ENCODE measurements at places on chromosomes 16 and 17.

DNA sequence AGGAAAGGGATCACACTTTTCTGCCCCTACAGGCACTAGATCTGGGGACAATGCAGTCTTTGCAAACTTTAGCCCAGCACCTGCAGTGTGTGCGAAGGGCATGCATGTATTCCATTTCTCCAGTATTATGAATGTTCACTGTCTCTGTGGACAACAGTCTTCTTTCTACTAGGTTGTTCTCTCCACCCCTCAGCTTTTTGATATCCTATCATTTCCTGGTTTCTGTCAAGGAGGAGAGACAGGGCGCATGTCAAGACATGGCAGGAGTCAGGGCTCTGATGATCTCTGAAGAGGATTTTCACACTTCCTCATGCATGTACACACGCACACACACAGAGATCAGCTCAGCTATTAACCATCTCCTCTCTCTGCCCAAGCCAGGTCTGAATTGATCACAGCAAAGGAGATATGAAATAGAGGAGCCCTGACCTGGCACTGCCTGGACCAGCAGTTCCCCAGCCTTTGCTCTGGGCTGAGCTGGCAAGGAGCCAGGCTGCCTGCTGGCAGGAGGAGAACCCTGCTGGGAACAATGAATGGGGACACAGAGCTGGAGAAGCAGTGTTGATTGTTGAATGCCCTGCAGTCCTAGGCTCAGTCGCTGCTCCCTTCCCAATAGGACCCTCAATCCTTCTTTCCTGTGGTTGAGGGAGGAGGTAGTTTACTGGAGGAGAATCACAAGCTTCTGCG, 2.6 kb downstream of the GPR179 start:
- DNase-seq = no peak

GRCh38 chr17:49553676-49554335, 21.9 kb upstream of the NXPH3 start:
- DNase-seq = no peak

- DNase-seq = no peak
These were observed 160.6 kb downstream of the CYB561 start for GRCh38 chr17:63285551-63285950.

GRCh38 chr17:57839571-57839923, 10.3 kb downstream of the MRPS23 start:
- no peak for DNase-seq

- DNase-seq = no peak
These were observed 15.4 kb downstream of the SMTNL2 start for GRCh38 chr17:4599505-4600281.

- DNase-seq = no peak
These were observed 55.0 kb upstream of the CBFA2T3 start for GRCh38 chr16:89031715-89032659.

- DNase-seq = no peak
These were observed 534.1 kb downstream of the WWOX start for GRCh38 chr16:78633551-78633950.

GRCh38 chr17:70168977-70169708, at the start of gene KCNJ2:
TSS of gene KCNJ2 (plus strand) at chr17:70169532. CDS start at chr17:70175040, 5,508 bp downstream.
- DNase-seq = peak; percentile 57

DNA sequence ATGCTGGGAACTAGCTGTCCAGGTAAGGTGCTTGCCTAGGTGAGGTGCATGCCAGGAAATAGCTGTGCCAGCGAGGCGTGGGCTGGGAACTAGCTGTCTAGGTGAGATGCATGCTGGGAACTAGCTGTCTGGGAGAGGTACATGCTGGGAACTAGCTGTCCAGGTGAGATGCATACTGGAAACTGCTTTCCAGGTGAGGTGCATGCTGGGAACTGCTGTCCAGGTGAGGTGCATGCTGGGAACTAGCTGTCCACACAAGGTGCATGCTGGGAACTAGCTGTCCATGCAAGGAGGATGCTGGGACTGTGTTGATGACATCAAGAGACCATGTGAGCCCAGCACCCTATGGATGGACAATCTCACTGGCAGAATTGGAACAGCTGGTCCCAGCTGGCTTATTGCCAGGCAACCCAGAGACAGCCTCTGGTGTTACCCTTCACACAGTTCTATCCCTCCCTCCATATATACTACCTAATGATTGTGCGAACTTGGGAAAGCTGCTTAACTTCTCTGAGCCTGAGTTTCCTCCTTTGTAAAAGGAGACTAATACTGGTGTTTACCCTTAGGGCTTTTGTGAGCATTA, 479.9 kb upstream of the RBFOX1 start:
- DNase-seq = no peak

DNA sequence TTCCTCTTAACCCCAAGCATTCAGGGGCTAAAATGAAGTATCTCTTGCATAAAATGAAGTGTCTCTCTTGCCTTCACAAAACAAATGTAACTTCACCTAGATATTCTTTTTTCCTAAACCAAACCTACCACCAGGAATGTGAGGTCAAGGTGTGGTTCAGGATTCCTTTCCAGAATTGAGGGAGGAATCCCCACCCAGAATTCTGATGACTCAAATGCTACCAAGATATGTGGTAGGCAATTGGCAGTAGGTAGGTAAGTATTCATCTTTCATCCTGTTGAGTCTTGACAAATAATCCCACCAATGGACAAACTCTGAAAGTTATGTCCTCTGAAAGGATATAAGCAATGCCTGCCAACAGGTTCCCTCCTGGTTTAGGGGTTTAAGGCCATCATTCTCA, 26.2 kb downstream of the TRIM16 start:
- DNase-seq = no peak

DNA sequence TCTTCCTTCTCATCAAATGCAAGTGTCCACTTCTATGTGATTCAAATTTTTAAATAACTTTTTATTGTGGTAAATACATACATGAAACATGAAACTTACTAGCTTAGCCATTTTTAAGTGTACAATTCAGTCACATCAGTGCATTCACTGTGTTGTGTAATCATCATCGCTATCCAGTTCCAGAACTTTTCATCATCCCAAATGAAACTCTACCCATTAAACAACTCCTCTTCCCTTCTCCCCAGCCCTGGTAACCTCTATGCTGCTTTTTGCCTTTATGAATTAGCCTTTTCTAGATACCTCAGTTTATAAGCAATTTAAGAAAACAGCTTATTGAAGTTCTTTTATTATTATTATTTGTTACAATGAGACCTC, 41.1 kb upstream of the IL34 start:
- DNase-seq = no peak

- peak; percentile 2 for DNase-seq
These were observed 103.3 kb downstream of the METRNL start for GRCh38 chr17:83182620-83183101.

DNA sequence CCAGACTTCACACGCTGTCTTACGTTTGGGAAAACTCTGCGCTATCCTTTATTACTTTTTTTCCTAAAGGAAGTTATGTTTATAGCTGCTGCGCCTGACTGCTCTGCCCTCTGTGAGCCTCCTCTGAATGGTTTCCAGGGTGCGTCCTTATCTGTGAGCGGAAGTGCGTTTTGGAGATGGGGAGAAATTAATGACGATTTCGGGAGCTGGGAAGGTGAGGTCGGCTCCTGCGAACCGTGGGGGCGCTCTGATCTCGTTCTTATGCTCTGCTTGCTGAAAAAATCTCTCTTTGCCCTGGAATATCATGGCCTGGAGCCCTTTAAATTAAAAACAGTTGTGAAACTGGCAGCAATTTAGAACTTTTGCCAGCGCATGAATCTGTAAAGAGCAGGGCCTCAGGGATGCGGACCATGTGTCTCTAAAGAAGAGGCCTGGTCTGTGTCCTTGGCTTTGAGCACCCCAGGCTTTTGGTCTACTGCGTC, 135.7 kb upstream of the ZFHX3 start:
- DNase-seq = no peak

- DNase-seq = no peak
These were observed 42.1 kb downstream of the MPRIP start for GRCh38 chr17:17084317-17084835.

DNA sequence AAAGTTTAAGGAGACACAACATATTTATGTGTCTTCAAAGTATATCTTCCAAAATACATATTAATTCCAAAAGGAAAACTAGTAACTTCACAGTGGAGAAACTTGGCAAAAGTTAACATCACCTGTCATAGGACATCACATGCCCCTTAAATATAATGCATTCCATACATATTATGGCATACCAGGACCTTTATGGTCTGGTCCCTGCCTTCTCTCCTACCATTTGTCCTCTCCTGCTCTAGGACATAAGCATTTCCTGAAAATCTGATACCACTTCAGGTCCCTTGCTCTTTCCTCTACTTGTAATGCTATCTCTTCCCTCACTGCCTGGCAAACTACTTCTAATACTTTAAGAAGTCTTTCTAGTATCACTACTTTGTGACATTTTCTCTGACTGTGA, 168.1 kb upstream of the RBL2 start:
- DNase-seq = no peak

DNA sequence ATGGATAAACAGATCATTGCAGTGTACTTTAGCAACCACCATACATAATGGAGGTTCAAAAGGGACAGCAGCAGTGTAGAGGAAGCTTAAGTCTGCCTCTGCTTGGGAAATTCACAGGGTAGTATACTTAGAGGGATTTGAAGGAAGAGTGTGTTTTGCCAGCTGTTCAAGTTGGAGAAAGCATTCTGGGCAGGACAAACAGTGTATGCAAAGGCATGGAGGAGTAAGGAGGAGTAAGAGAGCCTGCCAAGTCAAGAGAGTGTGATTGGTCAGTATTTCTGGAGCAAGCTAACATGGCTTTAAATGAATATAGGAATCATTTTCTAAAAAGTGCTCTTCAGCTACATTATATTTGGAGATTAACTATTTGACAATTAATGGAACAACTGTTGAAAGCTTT, 22.9 kb upstream of the PHAF1 start:
- no peak for DNase-seq

DNA sequence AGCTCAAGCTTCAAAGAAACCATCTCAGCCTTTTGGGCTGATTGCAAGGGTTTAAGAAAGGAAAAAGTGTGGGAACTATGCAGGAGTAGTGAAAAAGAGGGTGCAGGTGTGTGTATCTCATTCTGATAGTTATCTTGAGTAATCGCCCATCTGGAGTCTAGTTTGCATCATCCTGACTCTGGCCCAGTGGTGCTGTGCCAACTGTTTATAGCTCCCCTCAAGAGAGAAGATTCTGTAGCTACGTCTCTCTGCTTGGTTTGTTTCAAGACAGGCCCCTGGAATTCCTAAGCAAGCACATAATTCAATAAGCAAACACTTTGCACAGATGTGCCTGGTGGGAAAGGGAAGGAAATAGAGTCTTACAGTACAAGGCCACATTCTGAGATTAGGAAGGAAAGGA, 144.4 kb downstream of the HAPSTR1 start:
- DNase-seq = no peak

DNA sequence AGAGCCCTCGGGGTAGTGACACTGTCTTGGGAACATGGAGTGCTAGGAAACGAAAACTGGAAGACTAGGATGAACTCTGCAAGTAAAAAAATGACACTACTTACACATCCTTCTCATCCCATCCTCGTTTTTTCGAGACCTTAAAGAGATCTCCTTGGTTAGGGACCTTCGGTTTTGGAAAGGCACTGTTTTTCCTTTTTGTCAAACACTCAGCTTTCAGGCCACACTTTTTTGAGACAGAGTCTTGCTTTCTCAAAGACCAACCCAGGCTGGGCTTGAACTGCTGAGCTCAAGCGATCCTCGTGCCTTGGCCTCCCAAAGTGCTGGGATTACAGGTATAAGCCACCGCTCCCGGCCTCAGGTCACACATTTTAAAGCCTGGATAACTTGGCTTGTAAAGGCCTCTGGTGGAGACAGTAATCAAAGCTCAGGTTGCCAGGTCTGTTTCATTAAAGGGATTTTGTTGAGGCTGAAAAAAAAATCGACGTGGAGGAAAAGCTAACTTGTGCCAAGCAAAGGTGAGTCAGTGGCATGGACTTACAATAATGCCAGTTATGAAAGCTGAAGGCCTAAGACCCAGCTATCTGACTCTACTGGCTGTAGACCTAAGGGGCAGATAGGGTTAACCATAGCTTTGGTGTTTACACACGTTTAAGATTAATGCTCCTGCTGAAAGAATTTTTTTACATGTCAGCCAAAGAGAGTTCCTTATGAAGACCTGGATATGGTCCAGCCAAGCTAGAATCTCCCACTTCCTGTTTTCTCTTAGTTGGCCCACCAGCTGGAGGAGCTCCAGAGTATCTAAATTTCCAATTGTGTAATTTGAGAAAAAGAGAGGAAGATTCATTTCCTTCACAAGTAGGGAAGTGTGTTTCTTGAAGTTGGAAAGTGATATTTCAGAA, 823 bp downstream of the NBR1 start:
- no peak for DNase-seq

DNA sequence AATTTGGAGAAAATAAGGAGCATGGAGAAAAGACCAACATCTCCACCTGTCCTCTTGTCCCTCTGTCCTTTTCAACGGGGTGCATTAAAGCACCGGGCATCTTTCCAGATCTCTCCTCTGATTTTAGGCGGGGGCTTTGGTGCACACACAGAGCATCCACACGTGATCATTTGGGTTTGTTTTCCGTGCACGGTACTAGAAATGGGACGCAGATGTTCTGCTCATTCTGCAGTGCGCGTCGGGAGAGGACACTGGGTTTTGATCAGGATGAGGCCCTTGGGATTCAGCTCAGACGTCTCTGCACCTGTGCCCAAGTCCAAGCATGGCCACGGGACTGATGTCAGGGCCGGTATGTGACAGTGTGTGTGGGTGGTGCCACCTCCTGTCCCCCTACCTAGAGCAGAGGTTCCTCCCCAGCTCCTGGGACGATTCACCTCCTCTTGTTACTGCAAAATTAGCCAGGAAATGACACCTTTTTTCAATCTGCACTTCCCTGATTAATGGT, 31.9 kb downstream of the PDIA2 start:
- no peak for DNase-seq

DNA sequence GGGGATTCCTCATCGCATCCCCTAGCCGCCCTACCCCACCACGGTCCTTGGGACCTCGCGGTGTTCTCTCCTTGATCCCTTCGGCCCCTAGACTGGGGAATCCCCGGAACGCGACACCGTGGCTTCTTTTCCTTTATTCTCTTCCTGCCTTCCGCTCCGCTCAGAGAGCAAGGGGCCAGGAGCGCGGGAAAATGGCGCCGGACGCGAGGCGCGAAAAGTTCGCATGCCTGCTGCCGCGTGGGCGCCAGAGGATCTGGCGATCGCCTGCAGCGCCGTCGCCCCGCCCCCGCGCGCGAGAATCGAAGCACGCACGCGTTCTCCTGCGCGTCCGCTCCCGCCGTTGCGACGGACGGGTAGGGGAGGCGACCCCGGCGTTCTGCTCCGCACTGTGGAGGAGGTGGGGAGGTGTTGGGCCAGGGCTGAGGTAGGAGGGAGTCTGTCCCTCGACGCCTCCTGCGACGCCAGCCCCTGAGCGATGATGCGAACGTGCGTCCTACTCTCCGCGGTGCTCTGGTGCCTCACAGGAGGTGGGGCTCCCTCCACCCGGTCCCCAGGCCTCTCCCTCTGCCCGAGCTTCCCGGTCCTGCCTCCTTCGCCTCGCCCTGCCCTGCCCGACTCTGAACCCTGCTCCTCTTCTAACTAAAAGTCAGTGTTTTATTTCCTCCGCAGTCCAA, at the start of gene ZPBP2:
Gene ZPBP2 (plus strand): TSS at position 323 of the 674 bp plus-strand sequence. CDS start 153 bp downstream, at position 476.
- DNase-seq = no peak

- no peak for DNase-seq
These were observed 709.1 kb downstream of the CDH11 start for GRCh38 chr16:64412578-64413280.

- no peak for DNase-seq
These were observed 177.4 kb downstream of the FTO start for GRCh38 chr16:53881371-53881770.

- DNase-seq = no peak
These were observed 17.0 kb downstream of the ENPP7 start for GRCh38 chr17:79747508-79748294.

GRCh38 chr17:7833795-7834541, at the start of gene KDM6B:
TSS of gene KDM6B (plus strand) at chr17:7834217. CDS start at chr17:7845555, 11,338 bp downstream.
- DNase-seq = peak; percentile 76

GRCh38 chr17:4199818-4200402, 56.9 kb downstream of the CYB5D2 start:
- DNase-seq = no peak
